ENCODE measurements at places on chromosomes 6 and 20.

- no peak for DNase-seq
These were observed 30.8 kb upstream of the SSR1 start for GRCh38 chr6:7343546-7344475.

- no peak for DNase-seq
These were observed 112.2 kb upstream of the TNFAIP3 start for GRCh38 chr6:137754866-137755265.

- DNase-seq = no peak
These were observed 50.4 kb upstream of the APCDD1L start for GRCh38 chr20:58565461-58566175.

DNA sequence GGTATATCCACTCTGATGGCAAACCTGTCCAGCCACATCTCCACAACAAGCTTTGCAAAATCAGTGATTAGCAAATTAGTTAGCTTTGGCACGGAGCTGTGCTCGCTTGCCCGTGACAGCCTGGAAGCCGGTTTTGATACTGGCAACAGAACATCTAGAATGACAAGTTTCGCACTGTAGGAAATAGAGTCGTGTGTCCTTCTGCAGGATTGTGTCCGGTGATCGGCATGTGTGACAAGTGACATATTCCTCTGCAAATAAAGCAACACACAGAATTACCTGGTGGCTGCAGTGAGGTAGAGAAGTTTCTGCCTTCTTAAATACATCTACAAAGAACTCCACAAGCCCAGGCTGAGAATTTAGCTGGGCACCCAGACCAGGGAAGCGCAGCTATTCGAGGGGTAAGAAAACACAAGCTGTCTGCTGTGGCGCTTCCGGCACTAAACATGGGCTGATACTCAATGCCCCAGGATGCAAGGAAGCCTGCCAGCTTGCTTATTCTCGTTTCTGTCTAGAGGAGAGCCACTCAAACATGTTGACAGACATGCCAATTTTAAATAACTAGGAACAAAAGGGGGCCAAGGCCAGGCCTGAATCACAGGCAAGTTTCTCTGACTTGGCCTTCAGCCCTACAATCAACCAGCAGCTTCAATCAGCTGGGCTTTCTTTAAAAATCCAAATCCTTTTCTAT, 22.2 kb downstream of the EIF2S2 start:
- no peak for DNase-seq

- no peak for DNase-seq
These were observed 40.1 kb downstream of the CYP24A1 start for GRCh38 chr20:54133434-54134427.

GRCh38 chr6:1125297-1125696, 186.6 kb upstream of the FOXQ1 start:
- no peak for DNase-seq

DNA sequence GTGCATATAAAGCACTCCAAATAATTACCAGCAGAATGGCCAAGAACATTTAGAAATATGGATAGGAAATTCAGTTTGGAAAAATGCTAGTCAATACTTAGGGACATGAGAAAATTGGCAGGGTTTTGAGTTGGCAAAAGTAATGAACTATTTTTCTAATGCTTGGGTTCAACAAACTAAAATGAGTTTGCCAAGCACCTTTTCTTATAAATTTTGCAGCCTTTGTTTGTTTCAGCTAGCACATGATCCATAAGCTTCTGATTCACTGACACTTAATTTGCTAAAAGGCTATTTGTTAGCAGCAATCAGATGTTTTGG, 324.8 kb downstream of the QKI start:
- DNase-seq = no peak

DNA sequence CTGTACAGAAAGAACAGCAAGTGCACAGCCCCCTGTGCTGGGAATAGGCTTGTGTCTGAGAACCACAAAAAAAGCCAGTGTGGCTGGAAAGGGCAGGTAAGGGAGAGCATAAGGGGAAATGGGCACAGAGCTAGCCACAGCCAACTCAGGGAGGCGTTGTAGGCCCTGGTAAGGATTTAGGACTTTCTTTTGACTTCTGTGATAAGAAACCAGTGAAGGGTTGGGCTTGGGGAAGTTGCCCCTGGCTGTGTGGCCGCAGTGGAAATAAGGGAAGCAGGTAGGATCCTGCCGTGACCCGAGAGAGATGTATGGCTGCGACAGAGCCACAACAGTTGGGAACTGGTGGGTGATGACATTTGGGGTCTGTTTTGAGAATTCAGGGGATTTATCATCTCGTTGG, 30.0 kb upstream of the PHACTR2 start:
- no peak for DNase-seq

- no peak for DNase-seq
These were observed 15.6 kb upstream of the UQCC2 start for GRCh38 chr6:33727126-33727525.

DNA sequence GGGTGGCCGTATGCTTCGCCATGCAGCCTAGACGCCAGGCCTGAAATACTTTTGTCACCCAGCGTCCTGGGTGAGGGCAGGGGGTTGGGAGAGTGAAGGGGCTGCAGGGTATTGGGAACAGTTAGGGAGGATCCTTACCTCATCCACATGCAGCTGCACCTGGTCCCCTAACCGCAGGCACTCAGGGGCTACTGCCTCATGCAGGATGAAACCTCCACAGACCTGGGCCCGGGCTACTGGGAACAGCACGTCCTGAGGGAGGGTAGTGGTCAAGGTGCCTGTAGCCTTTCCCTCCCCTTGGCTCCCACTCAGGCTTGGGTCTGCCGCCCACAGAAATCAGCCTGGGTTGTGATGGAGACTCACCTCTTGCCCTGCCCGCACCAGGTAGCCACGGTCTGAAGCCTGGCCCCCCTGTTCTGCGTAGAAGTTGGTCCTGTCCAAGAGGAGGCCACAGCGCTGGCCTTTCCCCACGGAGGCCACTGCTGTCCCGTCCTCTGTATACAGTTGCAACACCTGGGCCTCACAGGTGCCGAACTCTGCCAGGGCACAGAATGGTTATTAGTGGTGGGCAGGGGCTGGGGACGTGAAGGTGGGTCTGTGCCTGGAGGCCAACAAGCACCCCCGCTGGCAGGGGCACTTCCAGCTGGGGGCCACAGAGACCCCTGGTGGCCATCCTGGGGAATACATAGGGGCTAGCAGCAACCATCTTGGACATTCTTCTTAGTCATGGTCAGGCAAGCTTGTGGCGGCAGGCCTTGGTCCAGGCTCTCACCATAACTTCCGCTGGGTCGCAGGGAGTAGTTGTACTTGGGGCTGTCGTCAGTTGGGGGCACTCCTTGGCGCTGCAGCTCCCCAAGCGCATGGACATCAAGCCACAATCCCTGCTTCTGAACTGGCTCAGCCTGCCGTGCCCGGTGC, 8.6 kb downstream of the AARS2 start:
- no peak for DNase-seq

DNA sequence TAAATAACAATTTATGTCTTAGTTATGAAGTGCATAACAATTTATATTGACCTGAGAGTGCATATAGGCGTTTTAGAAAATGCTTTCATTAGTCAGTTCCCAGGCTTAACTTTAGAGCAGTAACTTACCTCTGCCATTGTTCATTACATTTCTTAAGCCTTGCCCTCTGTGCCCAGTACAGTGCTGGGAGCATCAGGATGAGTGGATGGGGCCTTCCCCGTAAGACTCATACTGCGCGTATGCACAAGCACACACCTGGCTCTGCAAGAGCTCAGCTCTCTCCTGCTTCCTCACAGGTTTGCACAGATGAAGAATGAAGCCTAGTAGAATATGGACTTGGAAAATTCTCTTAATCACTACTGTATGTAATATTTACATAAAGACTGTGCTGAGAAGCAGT, 125.0 kb downstream of the MAP3K4 start:
- no peak for DNase-seq

GRCh38 chr20:63636752-63637628, 10.1 kb upstream of the GMEB2 start:
- no peak for DNase-seq

DNA sequence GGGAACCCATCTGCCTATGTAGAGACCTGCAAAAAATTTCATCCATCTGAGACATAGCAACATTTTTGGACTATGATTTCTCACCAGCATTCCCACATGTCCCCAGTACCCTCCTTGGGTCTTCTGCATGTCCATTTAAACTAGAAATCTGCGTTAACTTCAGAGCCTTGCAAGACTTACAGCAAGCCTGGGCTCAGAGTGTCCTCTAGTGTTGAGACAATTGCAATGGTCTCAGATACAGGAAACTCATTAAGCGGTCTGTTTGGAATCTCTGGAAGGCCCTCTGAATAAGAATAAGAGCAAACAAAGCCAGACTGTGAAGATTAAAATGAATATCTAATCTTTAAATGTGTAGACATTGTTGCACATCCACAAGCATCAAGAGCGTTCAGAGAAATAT, 20.5 kb upstream of the PI3 start:
- DNase-seq = no peak

- DNase-seq = no peak
These were observed 398.4 kb downstream of the BTBD9 start for GRCh38 chr6:38241200-38241871.

GRCh38 chr6:2659882-2660281, 90.8 kb downstream of the MYLK4 start:
- no peak for DNase-seq

GRCh38 chr6:105483492-105483891, 80.6 kb upstream of the PREP start:
- no peak for DNase-seq

DNA sequence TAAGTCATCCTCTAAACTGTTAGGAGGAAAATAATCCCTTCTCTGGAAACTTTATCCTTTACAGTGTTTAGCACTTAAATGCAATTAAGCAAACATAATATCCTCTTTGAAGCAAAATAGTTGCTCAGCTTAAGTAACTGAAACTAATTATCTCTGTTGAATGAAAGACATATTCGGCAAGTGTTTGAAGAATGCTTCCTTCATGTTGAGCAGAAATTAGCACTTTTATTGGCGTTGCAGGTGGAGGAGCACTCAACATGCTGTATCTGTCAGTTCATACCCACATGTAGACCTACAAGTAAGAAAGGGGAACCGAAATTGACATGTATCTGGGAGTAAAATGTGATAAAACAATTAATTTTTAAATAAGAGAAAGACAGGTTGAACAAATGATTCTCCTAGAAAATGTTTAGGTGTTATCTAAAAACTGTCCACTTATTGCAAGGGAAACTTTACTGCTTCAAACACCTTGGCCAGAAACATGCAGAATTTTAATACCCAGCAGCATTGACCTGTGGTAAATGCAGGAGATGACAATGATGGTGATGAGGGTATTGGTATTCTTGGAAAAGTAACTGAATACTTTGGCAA, 987.0 kb upstream of the MAP3K7 start:
- DNase-seq = no peak

- DNase-seq = no peak
These were observed 7.5 kb downstream of the SYCP2 start for GRCh38 chr20:59925899-59926298.

DNA sequence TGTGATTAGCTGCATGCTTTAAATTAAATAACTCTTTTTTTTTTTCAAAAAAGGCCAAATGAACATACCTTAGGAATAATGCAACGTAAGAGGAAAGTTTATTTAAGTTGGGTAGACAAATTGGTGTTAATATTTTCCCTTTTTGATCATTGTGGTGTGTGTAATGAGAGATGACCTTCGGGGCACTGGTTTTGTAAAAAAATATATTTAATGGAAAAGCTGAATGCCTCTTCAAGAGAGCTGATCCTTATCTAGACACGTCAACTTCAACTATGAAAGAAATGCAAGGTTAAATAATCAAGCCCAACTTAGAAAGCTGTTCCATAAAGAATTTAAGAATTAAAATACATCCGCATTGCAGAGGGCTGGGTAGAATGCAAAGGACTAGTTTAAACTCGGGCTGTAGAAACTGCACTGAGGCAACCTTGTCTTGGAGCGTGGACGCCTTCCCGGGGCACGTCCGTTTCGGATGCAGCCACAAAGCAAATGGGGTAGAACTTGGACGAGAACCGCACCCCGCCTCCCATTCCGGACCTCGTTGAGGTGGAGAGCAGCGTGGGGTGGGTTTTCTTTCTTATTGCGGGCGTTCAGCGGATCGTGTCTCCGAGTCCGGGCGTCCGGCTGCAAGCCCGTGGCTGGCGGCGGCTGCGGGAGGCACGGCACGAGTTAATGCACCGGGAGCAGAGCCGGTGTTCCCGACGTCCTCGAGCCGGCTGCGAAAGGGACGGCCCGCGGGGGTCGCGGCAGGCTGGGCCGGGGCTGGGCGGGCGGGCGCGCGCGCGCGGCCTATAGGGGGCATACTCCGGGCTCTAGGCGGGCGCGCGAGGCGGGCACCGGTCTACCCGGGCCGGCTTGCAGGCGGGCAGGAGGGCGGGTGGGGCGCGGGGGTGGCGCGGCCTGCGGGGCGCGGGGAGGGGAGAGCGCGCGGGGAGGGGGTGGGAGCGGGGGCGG, 1.9 kb downstream of the JARID2 start:
- DNase-seq = no peak

- DNase-seq = no peak
These were observed 30.8 kb upstream of the CEP162 start for GRCh38 chr6:84258268-84258667.

- no peak for DNase-seq
These were observed 96.2 kb downstream of the GRM4 start for GRCh38 chr6:34049395-34050342.

- DNase-seq = no peak
These were observed 176.5 kb upstream of the GJE1 start for GRCh38 chr6:141956046-141956761.

DNA sequence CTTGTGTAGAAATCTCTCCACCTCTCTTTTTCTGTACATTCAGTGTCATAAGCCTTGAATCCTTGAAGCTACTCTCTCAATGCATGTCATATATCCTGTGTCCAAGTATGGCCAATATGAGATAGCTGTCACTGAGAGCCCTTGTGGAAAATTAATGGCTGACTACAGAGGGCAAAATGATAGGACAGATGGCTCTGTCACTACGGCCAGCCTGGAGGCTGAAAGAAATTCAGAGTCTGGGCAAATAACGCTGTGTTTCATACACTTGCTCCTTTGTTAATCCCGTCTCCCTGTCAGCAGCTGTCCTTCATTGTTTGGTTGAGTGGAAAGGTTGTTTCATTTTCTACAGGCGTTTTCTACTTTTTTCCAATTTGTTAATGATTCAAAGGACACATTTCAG, 70.4 kb upstream of the VGLL2 start:
- DNase-seq = no peak

DNA sequence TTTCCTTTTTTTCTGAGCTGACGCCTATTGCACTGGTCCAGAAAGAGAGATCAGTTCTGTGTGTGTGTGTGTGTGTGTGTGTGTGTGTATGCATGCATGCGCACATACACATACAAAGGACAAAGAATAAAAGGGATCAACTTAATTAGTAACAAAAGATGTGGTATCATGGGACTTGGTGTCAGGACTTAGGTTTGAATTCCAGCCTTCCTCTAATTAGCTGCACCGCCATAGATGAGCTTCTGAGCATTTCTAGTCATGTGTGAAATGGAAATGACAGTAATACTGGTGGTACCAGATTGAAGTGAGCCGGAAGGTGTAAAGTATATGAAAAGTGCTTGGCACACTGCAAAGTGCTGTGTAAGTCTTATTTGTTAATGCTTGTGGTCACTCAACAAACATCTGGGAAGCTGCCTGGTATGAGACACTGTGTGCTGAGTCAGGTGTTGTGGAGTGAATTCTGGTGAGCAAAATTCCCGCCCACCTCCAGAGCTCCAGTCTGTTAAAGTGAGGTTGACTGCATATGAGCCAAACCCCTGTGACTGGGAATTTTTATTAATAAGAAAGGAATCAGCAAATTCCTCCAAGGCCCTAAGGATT, 12.4 kb downstream of the DAAM2 start:
- DNase-seq = no peak

- DNase-seq = no peak
These were observed 2.4 kb upstream of the TBCC start for GRCh38 chr6:42748203-42748898.
